ENCODE measurements at places on chromosomes 6 and 20.

DNA sequence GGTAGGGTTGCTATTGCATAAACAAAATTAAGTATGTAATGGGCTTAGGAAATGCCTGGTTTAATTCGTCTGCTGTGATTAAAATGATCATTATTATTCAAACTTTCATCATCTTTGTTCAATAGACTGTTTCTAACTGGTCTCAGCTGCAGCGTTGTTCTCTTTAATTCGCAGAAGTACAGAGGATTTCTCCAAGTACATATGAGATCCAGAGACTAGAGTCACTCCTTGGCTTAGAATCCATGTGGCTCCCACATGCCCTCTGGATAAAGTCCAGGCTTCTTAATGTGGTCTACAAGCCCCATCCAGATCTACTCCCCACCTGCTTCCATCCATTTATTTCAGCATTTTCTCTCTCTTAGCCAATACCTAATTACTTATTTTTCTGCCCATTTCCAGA, 1.1 kb upstream of the ZBTB24 start:
- no peak for DNase-seq

GRCh38 chr20:32261644-32262043, 15.8 kb upstream of the KIF3B start:
- no peak for DNase-seq

DNA sequence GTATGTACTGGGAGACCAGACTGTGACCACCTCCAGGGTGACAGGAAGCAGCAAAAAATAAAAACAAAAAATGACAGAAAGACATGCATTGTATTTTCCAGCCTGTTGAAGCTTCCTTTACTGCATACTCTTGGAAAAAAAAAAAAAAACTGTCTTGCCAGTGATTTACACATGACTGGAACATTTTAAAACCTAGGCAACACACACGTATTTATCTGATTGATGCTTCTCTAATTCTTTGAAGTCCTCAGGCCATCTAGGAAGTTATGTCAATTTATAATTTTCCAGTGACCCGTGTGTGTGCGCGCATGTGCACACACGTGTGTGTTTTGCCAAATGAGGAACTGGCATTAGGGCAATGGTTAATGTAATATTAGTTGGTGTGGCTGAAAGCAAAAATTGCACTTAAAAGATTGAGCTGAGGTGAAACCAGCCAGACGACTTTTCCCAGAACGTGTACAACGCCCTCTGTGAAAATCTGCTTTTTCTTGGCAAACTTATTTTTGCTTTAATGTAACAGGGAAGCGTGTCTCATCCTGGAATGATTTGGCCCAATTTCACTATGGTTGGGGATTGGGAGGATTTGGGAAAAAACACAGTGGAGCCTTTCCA, 315.2 kb downstream of the TFAP2A start:
- DNase-seq, result no peak

GRCh38 chr6:45816674-45817297, 198.9 kb downstream of the CLIC5 start:
- no peak for DNase-seq

- no peak for DNase-seq
Measured at GRCh38 chr20:17883592-17884306, 84.8 kb downstream of the SNX5 start.

GRCh38 chr6:34248198-34248726, 544 bp downstream of the SMIM29 start:
- DNase-seq, result no peak

- DNase-seq, result no peak
Measured at GRCh38 chr6:8821981-8822381, 386.6 kb upstream of the SLC35B3 start.

DNA sequence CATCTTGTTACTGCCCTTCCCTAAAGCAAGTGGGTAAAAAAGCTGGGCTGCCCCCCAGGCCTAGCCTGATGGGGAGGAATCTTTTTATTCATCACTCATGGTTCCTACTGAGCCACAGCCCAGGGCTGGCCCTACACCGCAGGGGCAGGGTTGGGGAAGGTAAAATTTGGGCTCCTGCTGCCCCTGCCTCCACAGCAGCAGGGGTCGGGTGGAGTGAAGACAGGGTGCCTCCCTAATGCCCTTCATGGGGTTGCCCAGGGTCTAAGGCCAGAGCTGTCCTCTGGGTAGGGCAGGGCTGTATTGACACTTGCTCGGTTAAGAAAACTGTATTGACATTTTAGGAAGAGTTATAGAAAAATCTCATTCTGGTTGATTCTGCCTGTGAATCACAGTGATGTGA, 8.9 kb upstream of the PSMG4 start:
- no peak for DNase-seq

GRCh38 chr6:144840619-144841018, 555.5 kb downstream of the UTRN start:
- no peak for DNase-seq

Data from memory B cell (primary cell).